Prostate gland (tissue), 2 donors: ENCODE measurements at places on chromosomes 6 and 20. TPM values are rescaled to one million over a fixed set of nuclear protein-coding genes. Genes with fewer than 3 reads are reported as not detected.

The OPN5 gene
- not detected for total RNA-seq

The IRF4 gene
- 0.77 TPM for total RNA-seq

- H3K27me3 ChIP-seq = no peaks in the 10 kb centered on the region
- no peaks in the 10 kb centered on the region for H3K4me1 ChIP-seq
- peak within 1 kb of the TSS; percentile 53 for H3K27ac ChIP-seq
- DNase-seq = peak; percentile 14
- no peaks in the 10 kb centered on the region for H3K36me3 ChIP-seq
- peak within 1 kb of the TSS; percentile 70 for H3K4me3 ChIP-seq
These were observed at the start of gene SLC23A2 for GRCh38 chr20:5001174-5002076. Gene SLC23A2 (minus strand): TSS chr20:5001510. CDS start chr20:4932562, 68,948 bp downstream.

DNA sequence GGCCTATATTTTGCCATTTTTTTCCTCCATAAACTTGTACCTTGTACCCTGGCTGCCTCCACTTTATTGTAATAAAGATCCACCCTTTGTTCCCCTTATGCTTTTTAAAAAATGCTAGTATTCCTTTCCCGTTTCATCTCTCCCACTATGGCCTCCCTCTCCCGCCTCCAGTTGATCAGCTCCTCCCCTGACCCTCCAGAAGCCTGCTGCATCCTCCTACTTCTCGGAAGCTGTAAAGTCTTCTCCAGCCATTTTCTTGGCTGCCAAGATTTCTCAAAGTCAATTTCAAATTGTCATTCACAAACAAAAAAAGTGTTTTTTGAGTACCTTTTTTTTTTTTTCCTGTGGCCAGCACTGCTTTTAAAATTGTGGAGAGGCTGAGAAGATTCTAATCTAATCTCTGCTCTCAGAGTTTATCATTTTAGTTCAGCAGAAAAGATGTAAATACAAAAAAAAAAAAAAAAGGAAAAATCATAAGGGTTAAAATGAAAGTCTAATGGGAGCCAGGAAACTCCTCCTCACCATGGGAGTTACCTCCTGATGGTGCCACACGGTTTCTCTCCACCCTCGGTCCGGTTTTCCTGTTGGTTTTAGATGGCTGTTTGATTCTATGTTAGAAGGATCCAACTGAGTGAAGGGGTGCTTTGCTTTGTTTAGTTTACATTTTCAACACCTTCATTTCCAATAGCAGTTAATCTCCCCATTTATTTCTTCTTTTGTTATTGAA is 103.0 kb upstream of the KCNK16 start:
- no peaks in the 10 kb centered on the region for H3K36me3 ChIP-seq
- no peaks in the 10 kb centered on the region for H3K4me1 ChIP-seq
- DNase-seq = no peak
- no peak overlapping the region for H3K27ac ChIP-seq

DNA sequence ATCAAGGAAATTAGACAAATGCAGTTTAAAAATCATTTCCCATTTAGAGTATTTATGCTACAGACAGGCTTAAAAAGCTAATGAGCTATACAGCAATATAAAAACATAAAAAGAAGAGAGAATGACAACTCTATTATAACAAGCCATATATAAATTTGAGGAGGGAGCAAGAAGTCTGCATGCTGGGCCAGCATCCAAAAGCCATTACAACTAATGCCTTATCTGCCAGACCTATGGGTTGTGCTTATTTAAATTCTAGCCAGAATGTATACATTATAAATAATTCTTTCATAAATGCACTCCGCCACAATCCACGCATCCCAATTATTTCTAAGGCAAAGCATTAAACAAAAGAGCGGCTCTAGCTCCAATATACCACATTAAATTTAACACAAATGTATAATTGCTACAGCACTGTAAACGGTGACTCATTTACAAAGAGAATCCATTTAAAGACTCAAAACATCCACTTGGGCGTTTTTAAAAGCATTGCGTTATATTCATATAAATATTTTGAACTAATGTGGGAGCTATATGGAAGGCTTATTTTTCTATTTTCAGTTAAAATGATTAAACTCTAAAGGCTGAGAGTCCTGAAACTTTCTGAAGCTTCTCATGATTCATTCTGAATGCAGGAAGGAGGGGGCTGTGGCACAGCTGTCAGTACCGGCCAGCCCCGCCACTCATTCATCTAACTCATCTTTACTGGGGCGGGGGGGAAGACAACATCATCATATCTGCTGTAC is 37.7 kb upstream of the RAB22A start:
- H3K27me3 ChIP-seq = no peaks in the 10 kb centered on the region
- no peaks in the 10 kb centered on the region for H3K4me1 ChIP-seq
- H3K36me3 ChIP-seq = no peaks in the 10 kb centered on the region
- no peak overlapping the region for H3K27ac ChIP-seq

DNA sequence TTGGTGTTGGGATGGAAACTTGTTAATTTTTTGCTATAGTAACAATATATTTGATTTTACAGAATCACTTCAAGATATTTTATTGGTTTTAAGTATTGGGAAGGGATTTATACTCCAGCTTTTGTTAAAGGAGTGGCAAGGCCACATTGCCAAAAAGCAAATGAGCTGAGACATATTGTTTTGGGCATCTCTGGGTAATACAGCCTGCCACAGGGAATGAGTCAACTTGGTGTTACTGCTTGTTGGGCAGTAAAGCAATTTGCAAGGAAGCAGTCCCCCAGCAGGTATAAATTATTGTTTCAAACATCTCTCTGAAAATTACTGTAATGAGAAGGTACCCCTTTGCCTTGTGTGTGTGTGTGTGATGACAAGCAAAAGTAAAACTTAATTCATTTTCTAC is 868.3 kb upstream of the FLRT3 start:
- no peak overlapping the region for H3K4me3 ChIP-seq
- no peaks in the 10 kb centered on the region for H3K27me3 ChIP-seq
- H3K36me3 ChIP-seq = no peaks in the 10 kb centered on the region
- H3K4me1 ChIP-seq = no peaks in the 10 kb centered on the region

- H3K36me3 ChIP-seq = no peaks in the 10 kb centered on the region
- H3K27ac ChIP-seq = no peak overlapping the region
- no peak for DNase-seq
- no peak overlapping the region for H3K4me3 ChIP-seq
These were observed 82.0 kb downstream of the SERAC1 start for GRCh38 chr6:158086054-158086503.

DNA sequence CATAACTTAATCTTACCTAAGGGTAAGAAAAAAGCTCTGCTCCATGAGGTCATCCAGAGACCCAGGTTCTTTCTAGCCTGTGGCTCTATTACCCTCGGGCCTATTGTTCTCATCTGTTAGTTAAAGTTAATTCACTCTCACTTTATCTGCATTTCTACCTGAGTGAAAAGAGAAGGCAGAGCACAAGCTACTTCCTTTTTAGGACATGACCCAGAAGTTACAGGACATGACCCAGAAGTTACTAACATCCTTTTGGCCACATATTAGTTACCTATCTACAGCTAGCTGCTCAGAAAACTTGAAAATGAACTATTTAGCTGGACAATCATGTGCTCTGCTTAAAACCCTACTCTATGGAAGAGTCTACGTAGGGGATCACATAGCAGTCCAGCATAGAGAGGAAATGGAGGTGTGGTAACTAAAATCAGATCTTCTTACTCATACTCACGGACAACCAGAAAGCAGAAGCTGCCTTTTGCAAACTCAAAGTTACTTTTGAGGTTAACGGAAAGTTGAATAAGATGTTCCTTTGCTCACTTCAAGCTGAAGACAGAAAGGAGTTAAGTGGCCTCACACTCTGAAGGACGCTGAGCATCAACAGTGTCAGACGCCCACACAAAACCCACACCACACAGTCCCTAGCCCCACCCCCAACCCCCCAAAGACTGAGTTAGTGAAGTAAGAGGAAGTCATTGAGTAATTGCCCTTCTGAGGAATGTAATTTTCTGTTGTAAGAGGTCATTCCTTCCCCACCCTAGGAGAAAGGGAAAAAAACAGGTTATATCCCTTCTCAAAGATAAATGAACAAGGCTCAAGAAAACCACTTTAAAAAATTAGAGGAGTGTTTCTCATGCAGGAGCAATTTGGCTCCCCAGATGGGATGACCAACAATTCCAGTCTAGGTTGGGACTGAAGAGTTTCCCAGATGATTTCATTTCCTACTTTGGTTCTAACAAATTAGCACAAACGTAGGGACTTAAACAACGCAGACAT is 45.9 kb upstream of the TAB2 start:
- H3K36me3 ChIP-seq = no peaks in the 10 kb centered on the region
- DNase-seq = no peak
- H3K27me3 ChIP-seq = no peaks in the 10 kb centered on the region
- H3K4me3 ChIP-seq = no peak overlapping the region

DNA sequence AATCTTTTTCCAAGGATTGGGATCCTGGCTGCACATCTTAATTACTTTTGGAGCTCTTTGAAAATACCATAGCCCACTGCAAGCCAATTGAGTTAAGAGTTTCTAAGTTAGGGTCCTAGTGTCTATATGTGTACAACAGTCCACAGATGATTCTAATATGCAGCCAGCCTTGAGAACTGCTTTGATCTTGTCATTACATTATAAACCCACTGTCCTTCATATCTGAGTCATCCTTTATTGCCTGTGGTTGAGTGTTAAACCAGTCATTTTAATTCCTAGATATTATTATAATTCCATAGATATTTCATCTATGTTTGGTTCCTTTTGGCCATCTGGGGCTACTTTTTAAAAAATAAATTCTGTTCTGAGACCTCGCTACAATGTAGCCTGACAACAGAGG is 24.1 kb downstream of the MCM8 start:
- peaks cover 18% of the 10 kb centered on the region for H3K4me1 ChIP-seq
- H3K27ac ChIP-seq = no peak overlapping the region
- no peaks in the 10 kb centered on the region for H3K36me3 ChIP-seq
- H3K4me3 ChIP-seq = no peak overlapping the region
- H3K27me3 ChIP-seq = no peaks in the 10 kb centered on the region
